CD4-positive, alpha-beta T cell treated with Interleukin-4 for 4 hours (primary cell): ENCODE measurements at places on chromosomes 5 and 9.

- no peak for DNase-seq
Observed at GRCh38 chr9:136508729-136509500, 26.1 kb upstream of the SEC16A start.

- no peak for DNase-seq
Observed at GRCh38 chr5:158606233-158606632, 493.5 kb downstream of the EBF1 start.

DNA sequence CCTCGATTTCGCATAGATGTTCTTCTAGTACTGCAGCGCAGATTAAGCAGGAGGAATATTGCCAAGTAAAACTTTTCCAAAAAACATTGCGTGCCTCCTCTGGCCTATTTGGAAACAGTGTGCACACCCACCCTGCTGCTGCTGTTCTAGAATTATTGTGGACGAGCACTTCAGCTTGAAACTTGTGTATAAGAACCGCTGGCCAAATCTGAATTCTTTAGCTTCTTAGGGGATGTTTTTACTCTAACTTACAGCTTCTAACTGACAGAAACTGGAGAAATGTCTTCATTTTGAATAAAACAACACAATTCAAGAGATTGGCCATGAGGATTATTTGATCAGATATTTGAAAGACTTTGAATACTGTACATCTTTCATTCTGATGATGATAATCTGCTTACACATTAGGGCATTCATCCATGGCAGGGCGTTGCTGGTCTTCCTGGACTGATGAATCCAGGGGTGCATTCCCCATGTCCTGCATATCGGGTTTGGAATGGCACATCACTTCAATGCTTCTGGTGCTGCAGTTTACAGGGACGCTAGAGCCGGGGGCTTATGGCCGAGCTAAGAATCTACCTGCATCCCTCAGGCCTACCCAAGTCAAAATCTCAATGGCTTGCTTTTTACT lies 6.5 kb downstream of the ADAMTS16 start:
- no peak for DNase-seq

GRCh38 chr9:35075358-35075757 lies 2.9 kb upstream of the VCP start:
- no peak for DNase-seq

DNA sequence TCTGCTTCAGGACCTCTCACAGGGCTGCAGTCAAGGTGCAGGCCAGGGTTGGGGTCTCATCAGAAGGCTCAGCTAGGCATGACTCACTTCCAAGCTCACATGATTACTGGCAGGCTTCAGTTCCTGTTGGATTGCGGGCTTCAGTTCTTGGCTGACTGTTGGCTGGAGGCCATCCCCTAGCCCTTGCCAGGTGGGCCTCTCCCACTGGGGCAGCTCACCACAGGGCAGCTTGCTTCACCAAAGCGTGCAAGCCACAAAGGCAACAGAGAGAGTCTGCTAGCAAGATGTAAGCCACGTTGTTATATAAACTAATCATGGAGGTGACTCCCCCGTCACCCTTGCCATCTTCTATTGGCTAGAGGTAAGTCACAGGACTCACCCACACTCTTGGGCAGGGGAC lies 14.4 kb downstream of the CPLX2 start:
- no peak for DNase-seq

DNA sequence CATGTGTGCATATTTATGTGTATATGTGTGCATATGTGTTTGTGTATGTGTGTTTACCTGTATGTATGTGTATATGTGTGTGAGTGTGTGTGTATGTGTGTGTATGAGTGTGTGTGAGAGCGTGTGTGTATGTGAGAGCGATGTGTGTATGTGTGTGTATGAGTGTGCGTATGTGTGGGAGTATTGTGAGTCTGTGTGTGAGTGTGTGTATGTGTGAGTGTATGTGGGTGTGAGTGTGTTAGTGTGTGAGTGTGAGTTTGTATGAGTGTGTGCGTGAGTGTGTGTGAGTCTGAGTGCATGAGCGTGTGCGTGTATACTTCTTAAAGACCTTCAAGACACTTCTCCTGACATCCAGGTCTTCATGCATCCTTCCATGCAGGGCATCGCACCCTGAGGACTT lies 49.6 kb downstream of the CFAP77 start:
- no peak for DNase-seq

DNA sequence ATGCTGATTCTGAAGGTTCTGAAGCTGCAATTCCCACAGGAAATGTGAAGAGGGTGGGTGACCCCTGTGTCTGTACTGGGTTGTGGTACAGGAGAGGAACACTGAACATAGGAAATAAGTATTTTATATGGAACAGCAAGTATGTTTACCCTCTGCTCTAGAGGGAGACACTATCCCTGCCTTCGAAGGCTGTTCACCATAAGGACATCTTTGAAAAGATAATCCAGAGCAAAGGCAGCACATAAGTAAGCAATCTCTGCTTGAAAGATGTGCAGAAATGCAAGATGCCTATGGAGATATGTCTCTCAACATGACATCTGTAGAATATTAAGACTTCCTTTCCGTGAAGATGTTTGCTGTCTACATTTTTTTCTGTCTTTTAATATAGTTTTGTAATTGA lies 184.4 kb upstream of the EFNA5 start:
- DNase-seq: no peak

- no peak for DNase-seq
Observed at GRCh38 chr9:126009047-126009446, 261.9 kb downstream of the PBX3 start.
